ENCODE measurements at places on chromosomes 11 and 22. TPM values are rescaled to one million over a fixed set of nuclear protein-coding genes. Genes with fewer than 3 reads are reported as not detected.
A peak's percentile ranks its signal among the peaks of the same experiment; 100 is the strongest.

- no peak for DNase-seq
These were observed 18.5 kb downstream of the MYH9 start for GRCh38 chr22:36369004-36369921.

DNA sequence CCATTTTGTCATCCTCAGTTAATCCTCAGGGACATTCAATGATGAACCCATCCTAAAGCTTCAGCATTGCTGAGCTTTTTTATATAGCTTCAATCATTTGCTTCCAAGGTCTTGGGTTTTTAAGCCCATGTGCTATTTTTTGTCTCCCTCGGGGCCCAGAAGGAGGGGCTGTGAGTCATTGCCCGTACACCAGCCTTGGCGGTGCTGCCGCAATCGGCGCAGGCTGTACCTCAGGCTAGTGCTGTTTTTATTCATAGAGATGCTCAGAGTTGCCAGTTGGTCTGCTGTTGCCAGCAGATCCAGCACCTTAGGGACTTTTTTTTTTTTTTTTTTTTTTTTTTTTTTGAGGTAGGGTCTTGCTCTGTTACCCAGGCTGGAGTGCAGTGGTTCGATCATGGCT, 35.5 kb downstream of the ACO2 start:
- peak; percentile 86 for DNase-seq

The PATE2 gene
- not detected for total RNA-seq

- no peak for DNase-seq
These were observed 263.0 kb downstream of the OPCML start for GRCh38 chr11:133269267-133269666.

The MMP12 gene
- not detected for total RNA-seq

DNA sequence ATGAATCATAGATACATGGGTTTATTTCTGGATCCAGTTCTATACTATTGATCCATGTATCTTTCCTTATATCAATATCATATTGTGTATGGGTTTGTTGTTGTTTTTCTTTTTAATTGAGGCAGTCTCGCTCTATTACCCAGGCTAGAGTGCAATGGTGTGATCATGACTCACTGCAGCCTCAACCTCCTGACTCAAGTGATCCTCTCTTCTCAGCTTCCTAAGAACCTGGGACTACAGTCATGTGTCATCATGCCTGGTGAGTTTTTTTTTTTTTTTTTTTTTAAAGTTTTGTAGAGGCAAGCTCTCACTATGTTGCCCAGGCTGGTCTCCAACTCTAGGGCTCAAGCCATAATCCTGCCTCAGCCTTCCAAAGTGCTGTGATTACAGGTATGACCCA, 1589.4 kb upstream of the TENM4 start:
- DNase-seq = no peak

DNA sequence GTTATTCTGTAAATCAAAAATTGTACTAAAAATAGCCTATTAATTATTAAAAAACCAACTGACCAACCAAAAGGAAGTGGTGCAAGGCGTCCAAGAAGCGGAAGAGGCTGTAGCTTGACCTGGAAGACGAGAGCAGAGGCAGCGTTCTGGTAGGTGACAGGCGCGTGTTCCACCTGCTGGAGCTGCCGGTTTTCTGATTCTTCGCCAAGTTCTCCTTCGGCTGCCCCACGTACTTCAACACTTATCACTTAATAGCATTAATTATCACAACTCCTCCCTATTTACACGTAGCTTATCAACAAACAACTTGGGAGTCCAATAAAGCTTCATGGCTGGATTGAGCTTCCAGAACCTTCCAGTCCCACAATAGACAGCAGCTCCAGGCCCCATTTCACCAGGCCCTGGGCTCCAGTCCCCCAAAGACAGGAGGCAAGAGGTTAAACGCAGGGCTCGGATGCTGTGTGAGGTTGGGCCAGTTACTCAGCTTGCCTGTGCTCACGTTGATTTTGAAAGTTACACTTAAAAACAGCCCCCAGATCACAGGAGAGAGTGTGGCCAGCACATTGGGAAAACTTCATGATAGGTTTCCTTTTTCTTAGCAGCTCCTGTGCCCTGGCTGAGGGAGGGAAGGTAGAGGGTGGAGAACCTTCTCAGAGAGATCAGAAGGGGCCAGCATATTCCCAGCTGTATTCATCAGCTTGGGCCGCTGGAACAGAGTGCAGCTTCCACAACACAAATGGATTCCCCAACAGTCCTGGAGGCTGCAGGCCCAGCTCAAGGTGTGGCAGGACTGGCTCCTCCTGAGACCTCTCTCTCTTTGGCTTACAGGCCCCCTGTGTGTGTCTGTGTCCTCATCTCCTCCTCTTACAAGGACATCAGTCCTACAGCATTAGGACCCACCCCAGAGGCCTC, 54.2 kb upstream of the FGF3 start:
- DNase-seq = no peak

- no peak for DNase-seq
These were observed 26.4 kb downstream of the CYB5R2 start for GRCh38 chr11:7646866-7647265.

The MRGPRE gene
- total RNA-seq = not detected

GRCh38 chr22:18075720-18076497, 1.9 kb upstream of the PEX26 start:
- DNase-seq = peak; percentile 86

GRCh38 chr22:49435596-49435995, 392.1 kb downstream of the BRD1 start:
- DNase-seq = no peak
